ENCODE measurements at places on chromosomes 6 and 20.
A peak's percentile ranks its signal among the peaks of the same experiment; 100 is the strongest.

GRCh38 chr6:154822947-154823558 lies 89.8 kb downstream of the SCAF8 start:
- no peak for DNase-seq

DNA sequence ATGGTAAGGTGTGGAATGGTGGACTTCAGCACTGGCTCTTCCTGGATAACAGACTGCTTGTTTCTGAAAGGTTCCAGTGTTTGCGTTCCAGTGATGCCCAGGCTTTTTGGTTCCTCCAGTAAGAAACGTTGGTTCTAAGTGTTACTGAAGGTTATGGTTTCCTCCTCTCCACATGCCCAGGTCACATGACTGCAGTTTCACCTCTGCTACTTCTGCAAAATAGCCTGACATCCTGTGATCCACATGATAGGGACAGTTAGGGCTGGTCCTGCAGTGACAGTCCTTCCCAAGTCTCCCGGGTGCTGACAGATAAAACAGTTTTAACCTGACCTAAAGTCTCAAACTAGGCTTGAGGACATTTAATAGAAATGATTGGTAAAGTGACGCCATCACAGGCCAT lies 132.2 kb upstream of the CST7 start:
- DNase-seq, result no peak

GRCh38 chr6:16109659-16110305 lies 19.1 kb upstream of the MYLIP start:
- no peak for DNase-seq

DNA sequence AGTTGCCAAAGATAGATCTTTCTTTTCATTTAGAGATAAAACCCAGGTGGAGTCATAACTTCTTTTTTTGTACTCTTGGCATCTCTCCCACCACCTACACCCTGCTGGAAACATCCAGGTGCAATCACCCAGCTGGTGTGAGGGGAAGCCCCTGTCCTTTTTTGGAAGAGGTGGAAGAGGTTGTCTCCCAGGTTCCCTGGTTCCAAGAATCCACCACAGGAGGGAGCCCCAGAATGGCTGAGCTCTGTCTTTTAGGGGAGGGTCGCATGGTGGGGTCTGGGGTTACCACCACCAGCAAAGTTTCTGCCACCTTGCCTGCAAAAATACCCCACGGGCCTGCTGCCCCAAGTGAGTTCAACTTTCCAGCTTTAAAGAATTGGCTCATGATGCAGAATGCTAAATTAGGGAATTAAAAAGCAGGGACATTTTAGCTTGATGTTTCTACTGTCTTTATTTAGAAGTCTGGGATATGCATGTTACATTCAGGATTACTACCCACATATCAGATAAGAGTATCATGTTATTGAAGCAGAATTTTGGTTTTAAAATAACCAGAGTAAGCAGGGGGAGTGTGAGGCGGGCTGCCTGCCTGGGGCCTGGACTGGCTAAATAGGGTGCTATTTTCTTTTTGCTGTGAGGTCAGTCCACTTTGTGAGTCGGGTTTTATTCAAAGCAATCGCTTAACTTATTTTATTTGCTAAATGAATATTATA lies 11.0 kb downstream of the SMOC2 start:
- DNase-seq, result peak; percentile 56

DNA sequence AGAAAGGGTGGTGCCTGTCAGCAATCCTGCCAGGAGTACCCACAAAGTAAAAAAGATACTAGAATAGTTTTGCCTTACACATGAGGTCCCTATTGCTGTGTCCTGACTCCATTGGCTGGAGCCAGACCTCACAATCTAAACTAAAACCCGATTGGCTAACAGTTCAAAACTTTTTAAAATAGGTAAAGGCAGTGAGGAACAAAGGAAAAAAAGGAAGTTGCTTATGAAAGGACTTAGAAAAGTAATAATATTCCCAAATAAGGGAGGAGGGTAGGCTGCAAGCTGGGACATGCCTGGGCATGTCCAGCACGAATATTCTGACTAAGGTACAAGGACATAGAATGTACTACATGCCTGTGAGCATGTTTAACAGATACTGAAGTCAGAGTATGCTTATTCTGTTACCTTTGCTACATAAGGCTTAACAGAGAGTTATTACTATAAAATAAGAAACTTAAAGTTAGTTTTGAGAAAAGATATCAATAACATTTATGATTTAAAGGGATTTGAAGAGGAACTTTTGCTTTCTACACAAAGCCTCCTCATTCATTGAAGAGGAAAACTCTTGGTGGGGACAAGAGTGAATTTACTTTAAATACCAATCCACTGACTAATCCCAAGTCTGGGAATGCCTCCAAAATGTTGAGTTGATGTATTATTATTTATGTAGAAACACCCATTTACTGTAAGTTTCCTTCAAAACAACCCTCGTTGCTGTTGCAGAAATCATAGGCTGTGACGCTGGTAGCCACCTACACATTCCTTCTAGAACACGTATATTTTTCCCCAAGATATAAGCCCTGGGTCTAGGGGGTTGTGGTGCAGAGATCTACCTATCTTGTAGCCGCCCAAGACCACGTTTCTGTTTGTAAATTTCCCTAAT lies 8.2 kb upstream of the MTHFD1L start:
- DNase-seq, result no peak

- DNase-seq, result no peak
These were observed 1.9 kb downstream of the GCNT2 start for GRCh38 chr6:10522929-10523573.

- DNase-seq, result no peak
These were observed 89.9 kb upstream of the MTHFD1L start for GRCh38 chr6:150775415-150776203.

DNA sequence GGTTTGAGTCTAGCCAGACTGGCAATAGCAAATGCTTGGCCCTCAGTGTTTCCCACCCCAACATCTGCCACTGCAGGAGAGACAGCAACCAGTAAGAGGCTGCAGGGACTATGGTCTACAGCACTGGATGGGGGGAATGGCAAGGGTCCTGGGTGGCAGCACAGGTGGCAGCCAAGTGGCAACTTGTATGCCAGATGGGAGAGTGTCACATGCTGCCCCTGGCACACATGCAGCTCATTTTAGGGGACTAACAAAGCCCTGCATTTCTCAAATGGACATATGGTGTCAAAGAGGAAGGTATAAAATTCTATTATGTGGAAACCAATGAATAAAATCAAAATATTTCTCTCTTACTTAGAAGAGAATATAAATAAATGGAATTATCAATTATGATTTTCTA lies 298.7 kb upstream of the MARCKS start:
- no peak for DNase-seq

DNA sequence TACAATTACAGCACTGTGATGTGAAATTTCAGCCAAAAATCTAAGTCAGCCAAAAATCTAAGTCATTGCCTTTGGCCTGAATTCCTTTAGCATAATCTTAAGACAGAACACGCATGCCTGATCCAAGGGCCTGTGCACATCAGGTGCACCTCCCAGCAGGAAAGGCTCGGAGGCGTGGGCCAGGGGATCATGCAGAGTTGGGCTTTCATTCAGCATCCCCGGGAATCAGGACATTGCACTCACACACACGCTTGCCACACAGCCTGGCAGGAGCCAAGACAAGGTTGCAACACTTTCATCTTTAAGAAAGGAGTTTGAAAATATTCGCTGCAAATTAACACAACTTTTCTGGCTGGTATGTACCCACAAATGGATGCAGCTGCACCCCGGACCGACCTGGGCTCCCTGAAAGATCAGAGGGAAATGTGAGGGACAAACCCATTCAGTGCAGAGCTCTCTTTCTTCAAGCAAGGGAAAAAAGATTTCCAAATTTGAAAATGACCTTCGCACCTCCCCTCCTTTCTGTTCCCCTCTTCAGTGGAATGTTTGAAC lies 48.8 kb downstream of the ERMARD start:
- DNase-seq, result no peak

DNA sequence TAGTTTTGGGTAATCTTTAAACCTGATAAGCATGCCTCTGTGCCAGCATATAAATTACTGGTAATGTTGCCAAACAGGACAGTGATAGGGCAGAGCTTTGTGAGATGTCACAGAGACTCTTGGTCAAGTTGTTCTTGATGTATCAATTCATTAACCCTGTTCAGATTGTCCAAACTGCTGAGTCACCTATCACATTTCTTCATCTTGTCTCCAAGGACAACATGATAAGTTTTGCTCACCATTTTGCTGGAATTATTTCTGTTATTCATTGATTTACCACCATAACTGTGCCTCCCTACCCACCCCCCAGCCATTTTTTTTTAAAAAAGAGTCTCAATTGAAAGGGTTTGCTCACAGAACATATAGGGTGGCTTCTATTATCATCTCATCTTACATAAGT lies 19.5 kb upstream of the GMNN start:
- DNase-seq, result no peak
